ENCODE measurements at places on chromosomes 13 and 19.

DNA sequence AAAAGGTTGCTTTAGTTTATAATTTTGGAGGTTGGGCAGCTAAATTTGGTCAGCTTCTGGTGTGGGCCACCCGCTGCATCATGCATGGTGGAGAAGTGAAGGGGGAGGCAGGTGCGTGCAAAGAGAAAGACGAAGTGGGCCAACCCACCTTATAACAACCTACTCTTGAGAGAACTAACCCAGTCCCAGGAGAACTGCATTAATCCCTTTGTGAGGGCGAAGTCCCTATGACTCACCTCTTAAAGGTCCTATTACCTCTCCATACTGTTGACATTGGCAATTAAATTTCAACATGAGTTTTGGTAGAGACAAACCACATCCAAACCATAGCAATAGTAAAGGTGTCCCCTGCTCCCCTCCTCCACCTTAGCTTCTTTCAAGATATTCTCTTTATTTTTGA, 7.7 kb upstream of the FGF9 start:
- DNase-seq, result peak; percentile 64

- no peak for DNase-seq
These were observed 328.4 kb downstream of the SLC7A1 start for GRCh38 chr13:29266756-29267733.

DNA sequence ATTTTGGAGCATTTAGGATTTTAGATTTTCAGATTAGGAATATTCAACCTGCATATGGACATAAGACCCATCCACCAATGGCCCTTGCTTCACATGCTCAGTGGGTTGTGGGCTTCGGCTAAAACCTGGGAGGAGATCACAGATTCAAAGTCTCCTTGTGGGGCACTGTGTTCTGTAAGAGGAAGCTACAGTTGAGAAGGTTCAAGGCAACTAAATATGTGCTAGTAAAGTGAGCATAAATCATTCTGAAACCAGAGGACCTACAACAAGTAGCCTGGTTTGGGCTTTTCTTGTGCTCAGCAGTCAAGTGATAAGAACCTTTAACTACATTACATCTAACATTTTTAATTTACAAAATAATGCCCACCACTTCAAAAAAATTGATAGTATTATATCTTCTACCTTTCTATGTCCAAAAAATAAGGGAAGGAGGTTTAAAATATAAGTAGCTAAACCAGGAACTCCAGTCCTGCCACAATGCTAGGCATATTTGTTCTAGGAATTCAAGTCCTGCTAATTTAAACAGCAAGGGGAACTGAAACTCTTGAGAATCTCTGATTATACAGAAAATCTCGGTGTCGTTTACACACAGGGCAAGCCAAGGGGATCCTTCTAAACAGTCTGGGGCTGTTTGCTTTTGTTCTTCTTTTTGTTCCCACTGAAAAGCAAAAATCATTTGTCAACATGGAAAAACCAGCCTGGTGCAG, 36.6 kb downstream of the FOXO1 start:
- no peak for DNase-seq

DNA sequence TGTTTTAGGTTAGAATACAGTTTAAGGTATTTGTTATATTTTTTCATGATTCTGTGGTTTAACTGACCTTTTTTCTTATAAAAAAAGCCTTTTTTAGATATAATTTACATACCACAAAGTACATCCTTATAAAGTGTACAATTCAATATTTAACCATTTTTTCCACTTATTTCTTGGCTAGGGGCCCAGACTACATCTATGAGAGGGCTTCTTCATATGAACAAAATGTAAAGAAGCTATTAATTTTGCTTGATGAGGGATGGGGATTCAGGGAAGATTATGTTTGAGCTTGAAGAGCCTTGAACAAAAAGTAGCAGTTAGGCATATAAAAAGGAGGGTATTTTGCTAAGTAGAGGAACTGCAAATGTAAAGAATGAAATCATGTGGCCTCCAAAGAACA, 2.2 kb downstream of the CCDC122 start:
- no peak for DNase-seq

DNA sequence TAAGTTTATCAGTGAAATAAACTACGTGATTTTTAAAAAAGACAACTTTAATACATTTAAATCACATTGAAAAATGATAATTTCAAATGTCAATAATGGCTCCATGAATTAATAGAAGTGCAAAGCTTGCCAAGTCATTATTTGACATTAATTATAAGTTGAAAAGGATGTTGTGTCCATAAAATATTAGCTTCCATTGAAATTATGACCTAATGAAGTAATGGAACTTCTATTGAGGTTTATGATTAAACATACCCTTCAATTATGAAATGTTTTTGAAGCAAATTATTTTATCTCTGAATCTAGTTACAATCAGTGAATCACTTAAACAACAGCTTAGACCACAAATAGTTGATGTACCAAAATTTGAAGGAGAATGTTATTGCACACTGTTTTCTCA, 144.2 kb downstream of the SLITRK6 start:
- DNase-seq, result no peak

DNA sequence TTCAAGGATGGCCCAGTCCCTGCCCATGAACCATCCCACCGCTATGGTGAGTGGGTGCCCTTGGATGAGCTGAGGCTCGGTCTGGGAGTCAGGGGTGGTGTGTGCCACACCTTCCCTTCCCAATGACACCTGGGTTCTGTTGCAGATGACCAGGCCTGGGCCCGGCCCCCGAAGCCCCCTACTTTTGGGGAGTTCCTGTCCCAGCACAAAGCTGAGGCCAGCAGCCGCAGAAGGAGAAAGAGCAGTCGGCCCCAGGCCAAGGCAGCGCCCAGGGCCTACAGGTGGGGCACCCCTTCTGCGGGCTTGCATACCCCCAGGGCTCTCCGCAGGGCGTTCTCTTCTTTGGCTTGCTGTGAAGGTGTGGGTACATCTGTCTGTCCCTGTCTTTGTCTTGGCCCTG, 4.3 kb upstream of the INAFM1 start:
- DNase-seq, result no peak

- no peak for DNase-seq
These were observed 3.7 kb upstream of the SMIM17 start for GRCh38 chr19:56639217-56639616.

DNA sequence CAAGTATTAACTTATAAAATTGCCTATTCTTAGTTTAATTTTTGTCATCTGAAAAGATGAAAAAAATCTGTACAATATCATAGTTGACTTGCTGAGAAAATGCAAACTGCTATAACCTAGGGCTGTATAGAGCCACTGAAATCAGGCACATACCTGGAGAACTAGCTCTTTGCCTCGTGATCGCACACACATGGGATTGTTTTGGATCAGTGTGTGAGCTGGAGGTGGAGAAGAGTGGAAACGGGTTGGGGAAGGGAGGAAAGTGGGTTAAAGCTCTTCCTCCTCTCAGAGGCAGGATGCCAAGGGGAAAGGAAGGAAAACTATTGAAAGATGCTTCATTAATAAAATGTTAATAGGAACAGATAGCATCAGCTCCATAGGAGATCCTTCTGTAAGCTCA, 2.7 kb downstream of the MTUS2 start:
- DNase-seq, result no peak

- no peak for DNase-seq
These were observed 6.4 kb downstream of the ZNF551 start for GRCh38 chr19:57688011-57688763.

DNA sequence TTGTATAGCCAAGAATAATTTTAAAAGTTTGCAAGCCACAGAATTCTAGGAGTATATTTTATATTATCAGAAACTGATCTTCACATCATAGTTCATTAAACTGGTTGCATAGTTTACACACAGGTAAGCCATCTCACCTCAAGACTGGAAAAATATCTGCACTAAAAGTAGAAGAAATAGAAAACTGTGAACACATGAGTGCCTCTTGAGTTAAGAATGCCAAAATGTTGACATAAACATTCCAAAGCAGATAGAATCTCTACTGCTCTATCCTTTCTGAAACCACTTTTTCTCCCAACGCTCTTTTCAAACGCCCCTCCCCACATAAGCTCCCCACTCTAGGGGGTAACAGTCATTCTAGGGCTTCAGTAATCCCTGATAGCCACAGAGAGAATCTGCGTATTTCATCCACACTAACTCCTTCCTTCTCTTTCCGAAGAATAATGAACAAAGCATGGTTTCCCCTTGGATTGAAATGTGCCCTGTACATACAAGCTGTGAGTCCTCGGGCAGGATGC, 201.5 kb downstream of the IRS2 start:
- no peak for DNase-seq

DNA sequence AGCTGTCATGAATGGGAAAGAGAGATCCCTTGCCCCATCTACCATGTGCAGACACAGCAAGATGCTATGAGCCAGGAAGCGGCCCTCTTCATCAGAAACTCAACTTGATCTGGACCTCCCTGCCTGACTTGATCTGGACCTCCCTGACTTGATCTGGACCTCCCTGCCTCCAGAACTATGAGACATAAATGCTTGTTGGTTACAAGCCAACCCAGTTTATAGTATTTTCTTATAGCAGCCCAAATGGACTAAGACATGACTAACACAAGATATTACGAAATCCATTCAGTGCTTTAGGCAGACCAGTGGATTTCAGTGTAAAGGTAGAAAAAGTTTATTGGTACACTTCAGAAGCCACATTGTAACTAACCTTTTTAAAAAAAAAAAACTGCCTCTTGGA, 15.6 kb downstream of the PCID2 start:
- DNase-seq, result no peak

GRCh38 chr19:17765069-17765618, 13.9 kb downstream of the FCHO1 start:
- no peak for DNase-seq

GRCh38 chr19:15280915-15281683, 48.9 kb upstream of the EPHX3 start:
- DNase-seq, result no peak

- no peak for DNase-seq
These were observed 10.1 kb upstream of the ACER1 start for GRCh38 chr19:6343462-6343861.

GRCh38 chr19:3434630-3435553, 45.4 kb downstream of the SMIM24 start:
- DNase-seq, result peak; percentile 99

DNA sequence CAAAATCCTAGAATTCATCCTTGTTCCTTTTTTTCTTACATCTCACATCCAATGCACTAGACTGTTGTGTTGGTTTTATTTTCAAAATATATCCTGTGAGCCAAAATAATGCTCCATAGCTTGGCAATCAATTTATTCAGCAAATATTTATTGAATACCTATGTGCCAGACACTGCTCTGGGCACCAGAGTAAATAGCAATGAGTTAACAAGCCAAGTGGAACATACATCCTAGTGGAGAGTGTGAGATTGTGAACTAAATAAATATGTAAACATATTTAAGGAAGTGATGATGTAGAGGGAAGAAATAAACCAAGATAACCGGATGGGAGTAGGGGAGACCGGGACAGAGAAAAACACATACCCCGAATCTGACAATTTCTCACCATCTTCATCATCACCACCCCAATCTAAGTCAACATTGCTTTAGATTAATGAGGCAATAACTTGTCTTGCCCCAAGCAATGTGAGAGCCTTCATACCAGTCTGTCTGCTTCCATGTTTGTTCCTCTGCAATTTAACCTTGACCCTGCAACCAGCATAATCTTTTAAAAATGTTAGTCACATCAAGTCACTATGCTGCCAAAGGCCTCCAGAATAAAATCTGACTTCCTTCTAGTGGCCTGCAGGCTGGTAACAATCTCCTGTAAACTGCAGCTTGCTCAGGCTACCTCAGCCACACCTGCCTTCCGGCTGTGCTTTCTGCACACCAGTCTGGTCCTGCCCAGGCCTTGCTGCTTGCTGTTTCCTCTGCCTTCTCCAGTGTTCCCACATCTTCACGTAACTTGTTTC, 199.2 kb downstream of the DLEU7 start:
- no peak for DNase-seq

DNA sequence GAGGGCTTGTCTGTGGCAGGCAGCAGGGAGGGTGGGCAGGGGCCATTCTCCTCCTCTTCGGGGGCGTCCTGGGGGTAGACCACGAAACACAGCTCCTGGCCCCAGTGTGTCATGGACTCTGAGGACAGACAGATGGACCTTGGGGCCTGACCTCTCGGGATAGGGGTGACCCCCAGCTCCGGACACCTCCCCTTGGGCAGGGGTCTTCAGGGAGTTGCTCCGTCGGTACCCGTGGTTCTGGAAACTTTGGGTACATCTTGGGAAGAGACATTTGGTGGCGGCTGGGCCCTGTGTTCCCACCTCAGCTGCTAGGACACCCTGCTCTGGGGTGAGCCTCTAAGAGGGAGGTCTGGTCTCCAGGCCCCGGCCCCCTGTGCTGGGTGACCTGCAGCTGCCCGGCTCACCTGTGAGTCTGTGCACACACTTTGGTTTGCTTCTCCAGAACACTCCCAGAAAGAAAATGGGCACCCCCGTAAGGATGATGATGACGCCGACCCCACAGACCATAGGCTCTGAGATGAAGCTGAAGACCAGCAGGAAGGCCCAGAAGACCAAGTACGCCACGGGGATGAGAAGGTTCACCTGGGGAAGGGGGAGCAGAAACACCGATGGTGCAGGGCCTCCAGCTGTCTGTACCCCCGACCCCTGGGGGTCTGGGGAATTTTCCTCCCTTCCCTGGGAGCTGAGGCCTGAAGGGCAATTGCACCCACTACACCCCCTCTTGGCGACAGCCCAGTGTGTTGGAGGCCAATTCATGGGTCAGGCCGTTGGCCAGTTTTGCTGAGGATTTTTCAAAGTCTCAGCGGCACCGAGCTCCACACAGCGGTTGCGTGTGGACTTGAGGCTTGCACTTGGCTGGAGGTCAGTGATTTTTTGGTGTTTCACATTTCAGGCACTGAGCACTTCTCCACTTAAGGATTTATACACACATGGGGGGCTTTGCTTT, 15.0 kb downstream of the LRP3 start:
- no peak for DNase-seq

DNA sequence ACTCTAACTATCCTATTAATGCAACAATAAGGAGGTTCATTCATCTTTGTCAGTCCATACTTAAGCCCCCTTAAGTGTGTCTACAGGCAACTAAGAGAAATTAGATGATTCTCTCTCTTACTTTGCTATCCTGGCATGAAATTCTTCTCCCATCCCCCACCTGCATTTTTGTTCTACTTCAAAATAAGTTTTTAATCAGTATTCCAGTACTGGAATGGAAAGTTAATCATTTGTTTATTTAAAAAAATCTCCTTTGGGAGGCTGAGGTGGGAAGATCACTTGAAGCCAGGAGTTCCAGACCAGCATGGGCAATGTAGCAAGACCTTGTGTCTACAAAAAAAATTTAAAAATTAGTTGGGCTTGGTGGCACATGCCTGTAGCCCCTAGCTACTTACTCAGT, 222.1 kb downstream of the MZT1 start:
- no peak for DNase-seq

GRCh38 chr13:50892210-50892944, 17.2 kb upstream of the RNASEH2B start:
- DNase-seq, result no peak

- no peak for DNase-seq
These were observed 4.5 kb downstream of the SAE1 start for GRCh38 chr19:47135156-47135555.

Measured in NCI-H187 (cell line).